ENCODE measurements at places on chromosomes 11 and 22.
A peak's percentile ranks its signal among the peaks of the same experiment; 100 is the strongest.

DNA sequence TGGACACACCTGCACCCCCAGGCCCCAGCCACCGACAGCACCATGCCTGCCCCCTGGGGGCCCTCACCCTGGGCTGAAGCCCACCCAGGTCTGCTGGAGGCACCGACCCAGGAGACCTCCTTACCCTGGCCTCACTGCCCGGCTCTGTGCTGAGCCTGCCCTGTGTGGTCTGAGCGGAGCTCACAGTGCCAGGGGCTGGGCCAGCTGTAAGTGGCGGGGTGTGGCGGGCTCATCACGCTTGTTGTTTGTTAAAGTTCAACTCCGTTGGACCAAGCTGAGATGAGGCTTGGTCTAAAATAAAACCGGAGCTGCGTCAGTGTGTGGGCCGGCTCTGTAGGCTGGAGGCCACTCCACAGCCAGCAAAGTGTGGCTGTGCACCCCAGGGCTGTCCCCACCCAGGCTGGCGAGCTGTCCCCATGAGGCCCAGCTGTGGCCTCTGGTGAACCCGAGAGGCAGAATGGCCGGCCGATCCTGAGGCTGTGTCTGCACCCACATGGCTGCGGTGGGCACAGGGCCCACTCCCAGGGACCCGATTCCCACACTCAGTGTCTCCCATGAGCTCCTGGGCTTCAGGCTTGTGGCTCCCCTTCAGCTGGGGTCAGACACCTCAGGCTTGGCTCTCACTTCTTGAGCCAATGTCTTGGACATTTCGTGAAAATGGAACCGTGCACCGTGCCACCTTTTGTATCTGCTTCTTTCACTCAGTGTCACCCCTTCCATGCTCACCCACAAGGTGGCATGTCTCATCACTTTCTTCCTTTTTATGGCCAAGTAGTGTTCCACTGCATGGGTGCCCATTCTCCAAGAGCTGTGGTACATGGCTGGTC lies 137.9 kb downstream of the CTTN start:
- DNase-seq = no peak

DNA sequence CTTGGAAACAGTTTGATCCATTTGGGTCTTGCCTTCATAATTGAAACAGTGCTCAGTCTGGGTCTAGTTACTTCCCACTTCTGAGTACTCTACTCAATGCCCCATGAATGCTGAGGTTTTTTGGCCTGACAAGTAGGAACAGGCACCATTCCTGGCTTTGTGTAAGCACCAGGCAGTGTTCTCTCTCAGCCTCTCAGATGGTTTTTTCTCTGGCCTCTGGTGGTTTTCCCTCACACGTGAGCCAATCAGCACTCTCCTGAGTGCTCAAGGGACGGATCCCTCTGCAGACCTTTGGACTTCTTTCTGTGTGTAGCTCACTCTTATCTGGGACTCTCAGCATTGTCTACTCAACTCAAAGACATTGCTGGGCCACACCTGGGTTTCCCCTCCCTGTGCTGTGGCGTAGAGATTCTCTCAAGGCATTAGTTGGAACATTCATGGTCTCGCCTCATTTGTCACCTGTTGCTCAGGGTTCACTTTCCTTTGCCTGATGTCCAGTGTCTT lies 21.3 kb downstream of the SIK2 start:
- no peak for DNase-seq

DNA sequence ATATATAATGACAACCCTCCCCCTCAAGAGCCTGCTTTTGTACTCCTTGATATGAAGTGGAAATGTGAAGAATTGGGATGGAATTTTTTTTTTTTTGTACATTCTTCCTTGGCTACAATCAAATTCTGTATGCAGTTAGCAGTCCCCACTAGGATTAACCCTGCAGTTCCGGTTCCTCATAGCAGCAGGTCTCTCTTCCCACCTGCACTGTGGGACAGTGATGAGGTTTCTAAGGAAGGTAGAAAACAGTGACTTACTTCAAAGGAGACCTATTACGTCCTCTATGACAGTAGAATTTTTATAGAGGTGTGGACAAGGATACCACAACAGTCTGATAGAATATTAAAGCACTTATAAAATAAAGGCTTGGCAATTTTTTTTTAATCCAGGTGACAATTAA lies 46.3 kb upstream of the ALKBH3 start:
- no peak for DNase-seq

DNA sequence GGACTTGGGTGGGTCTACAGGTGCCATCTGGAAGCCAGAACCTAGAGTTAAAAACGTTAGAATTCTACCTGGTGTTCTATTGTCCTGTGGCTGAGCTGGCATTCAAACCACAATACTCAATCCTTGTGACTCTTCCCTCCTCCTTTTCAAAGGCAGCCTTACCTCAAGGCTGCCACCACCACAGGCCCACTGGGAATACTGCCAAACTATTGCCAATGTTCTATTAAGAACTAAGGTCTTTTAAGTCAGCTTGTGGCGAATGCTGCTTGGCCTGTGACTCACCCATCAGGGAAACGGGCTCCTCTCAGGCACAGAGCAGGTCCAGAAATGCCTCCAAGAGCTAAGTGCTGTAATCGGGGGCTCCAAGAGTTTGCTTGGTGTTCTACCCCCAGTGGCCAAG lies 1008.4 kb downstream of the JRKL start:
- no peak for DNase-seq

- DNase-seq = no peak
Observed at GRCh38 chr11:30488304-30488998, 97.7 kb downstream of the MPPED2 start.

DNA sequence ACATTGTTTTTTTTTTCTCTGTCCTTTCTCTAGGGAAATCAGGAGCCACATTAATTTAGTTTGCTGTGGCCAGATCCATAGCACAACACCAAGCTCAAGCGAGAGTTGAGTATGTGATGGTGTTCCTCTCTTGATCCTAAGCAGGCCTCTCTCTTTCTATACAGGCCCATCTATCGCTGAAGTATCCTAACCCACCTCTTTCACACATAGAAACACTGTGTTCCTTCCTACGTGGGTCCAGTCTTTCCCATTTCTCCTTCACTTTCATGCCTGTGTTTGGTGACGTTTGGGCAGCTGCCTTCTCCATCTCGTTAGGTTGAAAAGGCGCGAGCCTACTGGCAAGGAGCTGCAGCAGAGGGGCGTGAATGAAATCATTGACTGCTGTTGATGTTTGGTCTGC lies 2.4 kb downstream of the PACS1 start:
- DNase-seq = no peak

DNA sequence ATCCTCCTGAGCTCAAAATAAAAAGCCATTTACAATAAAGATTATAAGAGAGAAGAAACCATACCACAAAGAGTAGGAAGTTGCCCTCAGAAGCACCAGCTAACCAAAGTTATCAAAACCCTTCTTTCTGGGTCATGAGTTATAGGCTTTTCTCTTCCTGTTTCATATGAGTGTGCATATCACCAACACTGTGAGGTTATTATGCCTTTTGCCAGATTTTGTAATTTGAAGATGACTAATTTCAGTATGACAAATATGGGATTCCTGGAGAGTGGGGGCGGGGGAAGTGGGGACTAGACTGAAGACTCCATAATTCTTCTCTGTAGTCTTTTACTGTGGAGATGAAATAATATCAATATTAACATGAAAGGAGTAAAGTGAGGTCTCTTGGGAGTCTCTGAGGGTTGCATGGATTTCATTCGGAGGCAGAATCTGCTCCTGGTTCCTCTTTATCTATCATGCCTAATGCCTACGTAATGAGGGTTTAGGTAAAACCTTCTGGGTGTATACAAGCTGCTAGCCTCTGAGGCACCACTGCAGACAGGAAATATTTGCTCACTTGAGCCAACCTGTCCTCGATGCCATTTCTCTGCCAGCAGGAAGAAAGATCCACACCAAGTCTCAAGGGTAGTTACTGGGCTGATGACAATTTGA lies 2.1 kb downstream of the LPXN start:
- no peak for DNase-seq

GRCh38 chr11:70075836-70076235 lies 2.3 kb upstream of the ANO1 start:
- peak; percentile 26 for DNase-seq

DNA sequence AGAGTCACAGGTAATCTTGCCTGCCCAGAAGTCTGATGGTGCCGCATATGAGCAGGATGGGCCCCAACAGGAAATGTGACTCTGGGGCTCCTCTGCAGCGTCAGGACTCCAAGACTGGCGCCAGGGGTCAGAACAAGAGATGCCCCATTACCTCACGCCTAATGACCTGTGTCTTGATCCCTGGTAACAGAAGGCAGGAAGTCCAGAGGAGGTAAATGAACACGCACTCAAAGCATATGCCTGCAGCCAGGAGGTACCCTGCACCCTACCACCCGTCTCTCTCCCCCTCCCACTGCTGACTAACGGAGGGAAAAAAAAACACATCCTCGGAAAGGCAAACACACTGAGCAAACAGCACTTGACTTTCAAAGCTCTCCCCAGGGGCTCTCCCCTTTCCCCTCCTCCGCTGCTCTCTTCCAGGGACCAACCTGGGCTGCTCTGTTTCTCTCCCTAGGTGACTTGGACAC lies 37.3 kb downstream of the ABCC8 start:
- DNase-seq = no peak

DNA sequence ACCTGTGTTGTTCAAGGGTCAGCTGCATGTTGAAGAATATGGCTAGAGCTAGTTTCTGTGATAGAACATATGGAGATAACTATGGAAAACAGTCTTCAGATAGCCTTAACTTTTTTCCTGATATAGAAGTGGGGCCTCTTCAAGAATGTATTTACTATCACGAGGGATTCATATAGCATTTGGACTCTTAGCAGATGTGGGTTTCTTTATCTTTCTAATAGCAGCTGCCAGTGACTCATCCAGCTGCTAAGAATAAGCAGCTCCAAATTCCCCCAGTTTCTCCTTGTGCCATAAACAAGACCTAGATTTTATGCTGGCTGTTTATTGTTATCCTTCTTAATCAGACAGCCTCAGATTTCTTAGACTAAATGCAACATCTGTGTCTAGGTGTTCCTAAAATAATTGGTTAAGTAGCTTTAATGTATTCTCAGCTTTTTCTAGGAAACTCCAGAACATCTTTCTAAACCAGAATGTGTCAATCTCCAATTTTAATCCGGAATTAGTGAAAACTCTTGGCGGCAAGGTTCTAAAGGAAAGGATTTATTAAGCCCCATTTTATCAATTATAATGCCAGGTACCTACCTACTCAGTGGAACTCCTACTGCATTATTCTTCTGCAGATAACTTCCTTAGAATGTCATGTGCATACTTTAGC lies 119.8 kb downstream of the CSTPP1 start:
- no peak for DNase-seq

- peak; percentile 79 for DNase-seq
Observed at GRCh38 chr11:110093407-110094297, 460 bp downstream of the ZC3H12C start.

GRCh38 chr11:120066738-120067437 lies 71.0 kb downstream of the TRIM29 start:
- DNase-seq = peak; percentile 20

DNA sequence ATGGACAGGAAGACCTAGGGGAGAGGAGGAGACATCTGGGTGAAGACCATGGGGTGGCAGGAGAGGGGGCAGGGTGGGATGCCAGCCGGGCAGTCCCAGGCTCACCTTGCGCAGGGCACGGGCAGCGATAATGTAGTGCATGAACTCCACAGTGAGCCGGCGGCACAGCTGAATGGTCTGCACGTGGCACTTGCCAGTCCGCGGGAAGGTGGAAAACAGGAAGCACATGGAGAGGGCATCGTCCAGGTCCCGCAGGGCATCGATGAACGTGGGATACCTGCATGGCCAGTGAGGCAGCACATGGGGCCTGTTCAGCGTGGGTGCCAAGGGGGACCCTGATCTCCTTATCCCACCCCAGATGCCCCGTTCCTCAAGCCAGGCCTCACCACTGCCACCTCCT lies 7.3 kb downstream of the PES1 start:
- DNase-seq = no peak

- DNase-seq = peak; percentile 41
Observed at GRCh38 chr22:19871023-19871844, 16.6 kb upstream of the GNB1L start.

DNA sequence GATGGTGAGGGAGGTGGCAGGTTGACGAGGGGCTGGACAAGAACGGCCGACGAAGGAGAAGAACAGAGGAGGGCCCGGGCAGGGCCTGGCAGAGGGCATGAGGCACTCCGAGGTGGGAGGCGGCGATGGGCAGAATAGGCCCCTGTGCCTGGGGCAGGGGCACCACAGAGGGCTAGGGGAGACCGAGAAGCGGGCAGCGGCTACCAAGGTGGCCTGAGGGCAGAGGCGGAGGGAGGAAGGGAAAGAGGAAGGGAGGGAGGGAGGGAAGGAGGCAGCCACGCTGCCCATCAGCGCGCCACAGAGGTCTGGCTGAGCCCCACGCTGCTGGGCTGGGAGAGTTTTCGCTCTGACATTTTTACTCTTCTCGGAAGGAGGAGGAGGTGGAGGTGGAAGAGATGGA lies 11.3 kb downstream of the LSP1 start:
- DNase-seq = no peak

GRCh38 chr11:65206441-65206841 lies 24.7 kb downstream of the CAPN1 start:
- DNase-seq = peak; percentile 11

GRCh38 chr11:27022659-27023251 lies 17.9 kb upstream of the BBOX1 start:
- no peak for DNase-seq

GRCh38 chr11:844693-845644 lies 2.3 kb downstream of the TSPAN4 start:
- peak; percentile 96 for DNase-seq

- DNase-seq = no peak
Observed at GRCh38 chr11:105923807-105924206, 98.2 kb downstream of the MSANTD4 start.

DNA sequence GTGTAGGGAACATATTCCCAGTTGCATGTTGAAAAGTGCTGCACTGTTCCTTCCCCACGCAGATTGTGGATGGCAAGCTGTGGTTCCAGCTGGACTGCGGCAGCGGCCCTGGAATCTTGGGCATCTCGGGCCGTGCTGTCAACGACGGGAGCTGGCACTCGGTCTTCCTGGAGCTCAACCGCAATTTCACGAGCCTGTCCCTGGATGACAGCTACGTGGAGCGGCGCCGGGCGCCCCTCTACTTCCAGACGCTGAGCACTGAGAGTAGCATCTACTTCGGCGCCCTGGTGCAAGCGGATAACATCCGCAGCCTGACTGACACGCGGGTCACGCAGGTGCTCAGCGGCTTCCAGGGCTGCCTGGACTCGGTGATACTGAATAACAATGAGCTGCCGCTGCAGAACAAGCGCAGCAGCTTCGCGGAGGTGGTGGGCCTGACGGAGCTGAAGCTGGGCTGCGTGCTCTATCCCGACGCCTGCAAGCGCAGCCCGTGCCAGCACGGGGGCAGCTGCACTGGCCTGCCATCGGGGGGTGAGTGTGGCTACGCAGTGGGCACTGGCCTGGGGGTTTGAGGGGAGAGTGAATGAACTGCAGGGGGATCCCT lies 102.7 kb upstream of the MTNR1B start:
- DNase-seq = no peak

DNA sequence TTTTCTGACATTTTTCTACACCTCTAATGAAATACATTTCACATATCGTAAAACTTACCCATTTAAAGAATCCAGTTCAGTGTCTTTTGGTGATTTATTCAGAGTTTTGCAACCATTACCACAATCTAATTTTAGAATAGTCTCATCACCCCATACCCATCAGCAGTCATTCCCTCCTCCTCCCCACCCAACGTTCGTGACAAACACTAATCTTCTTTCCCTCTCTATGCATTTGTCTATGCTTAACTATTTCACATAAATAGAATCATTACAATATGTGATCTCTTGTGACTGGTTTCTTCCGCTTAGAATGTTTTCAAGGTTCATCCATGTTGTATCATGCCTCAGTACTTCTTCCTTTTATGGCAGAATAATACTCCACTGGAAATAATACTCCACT lies 9.5 kb downstream of the TTC28 start:
- no peak for DNase-seq
